ENCODE measurements at places on chromosomes 5 and 9. TPM values are rescaled to one million over a fixed set of nuclear protein-coding genes. Genes with fewer than 3 reads are reported as not detected.

Gene ARPC5L
- 11.0 TPM for total RNA-seq

Gene NKD2
- total RNA-seq, result not detected

Gene PROP1
- total RNA-seq, result not detected

Gene LCN9
- not detected for total RNA-seq

Gene NEUROG1
- total RNA-seq, result not detected

Gene FRMD3
- total RNA-seq, result 0.98 TPM

Gene CXCL14
- total RNA-seq, result not detected

Gene ORM2
- total RNA-seq, result not detected

Gene RNF208
- not detected for total RNA-seq

Gene IRGM
- not detected for total RNA-seq
